ENCODE measurements at places on chromosomes 3 and 15. TPM values are rescaled to one million over a fixed set of nuclear protein-coding genes. Genes with fewer than 3 reads are reported as not detected.

The SLC12A1 gene
- not detected for total RNA-seq

- H3K27ac ChIP-seq = no peak overlapping the region
- H3K36me3 ChIP-seq = no peaks in the 10 kb centered on the region
Observed at GRCh38 chr3:107969525-107969924, 121.3 kb downstream of the CD47 start.

GRCh38 chr3:134938029-134938525 is 143.0 kb downstream of the EPHB1 start:
- DNase-seq = no peak
- no peak overlapping the region for H3K4me3 ChIP-seq
- no peaks in the 10 kb centered on the region for H3K4me1 ChIP-seq
- no peak overlapping the region for H3K27ac ChIP-seq
- H3K27me3 ChIP-seq = no peaks in the 10 kb centered on the region

The EIF1B gene
- 24.0 TPM for total RNA-seq

GRCh38 chr15:61621146-61621545 is 392.0 kb upstream of the RORA start:
- H3K4me3 ChIP-seq = no peak overlapping the region
- no peak overlapping the region for H3K27ac ChIP-seq
- H3K27me3 ChIP-seq = no peaks in the 10 kb centered on the region
- no peaks in the 10 kb centered on the region for H3K36me3 ChIP-seq

DNA sequence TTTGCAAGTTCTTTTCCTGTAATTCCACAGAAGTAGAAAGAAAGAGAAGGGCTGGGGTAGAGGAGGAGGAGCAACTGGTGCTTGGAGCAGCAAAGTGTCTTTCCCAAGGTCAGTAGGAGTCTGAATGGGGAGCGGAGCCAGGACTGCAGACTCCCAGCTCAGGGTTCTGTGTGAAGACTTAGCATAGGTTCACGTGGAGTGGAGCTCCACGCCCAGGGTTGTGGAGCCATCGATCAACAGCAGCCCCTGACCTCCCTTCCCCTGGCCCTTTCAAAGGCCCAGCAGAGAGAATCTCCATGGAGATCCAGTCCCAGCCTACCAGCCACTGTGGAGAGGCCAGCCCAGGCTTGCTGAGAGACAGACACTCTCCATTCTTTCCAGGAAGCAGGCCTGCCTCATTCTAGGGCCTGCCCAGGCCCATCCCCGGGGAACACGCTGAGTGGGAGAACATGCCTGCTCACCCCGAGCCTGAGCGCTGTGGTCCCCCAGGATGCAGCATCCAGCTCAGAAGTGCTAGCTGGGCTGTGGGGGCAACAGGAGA is 62.1 kb downstream of the CORO2B start:
- H3K4me3 ChIP-seq = no peak overlapping the region
- H3K36me3 ChIP-seq = no peaks in the 10 kb centered on the region
- H3K27ac ChIP-seq = no peak overlapping the region
- no peaks in the 10 kb centered on the region for H3K27me3 ChIP-seq
- DNase-seq = no peak

The SPINT1 gene
- 2.9 TPM for total RNA-seq

The FOXB1 gene
- total RNA-seq = not detected

DNA sequence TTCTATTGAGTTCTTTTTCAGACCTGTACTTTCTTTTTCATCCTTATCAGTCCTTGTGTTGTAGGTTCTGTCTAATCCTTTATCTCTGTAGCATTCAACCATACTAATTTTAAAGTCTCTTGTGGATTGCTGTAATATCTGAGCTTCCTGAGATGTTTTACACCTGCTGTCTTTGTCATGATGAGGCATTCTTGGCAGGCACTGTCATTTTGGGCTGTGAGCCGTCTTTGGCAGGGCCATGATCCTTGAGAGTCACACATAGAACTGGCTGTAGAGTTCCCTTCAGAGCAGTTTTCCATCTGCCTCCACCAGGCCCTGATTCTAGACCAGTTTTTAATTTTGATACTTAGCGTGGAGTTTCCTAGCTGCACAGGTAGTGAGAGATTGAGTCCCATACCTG is 6.7 kb downstream of the EFCC1 start:
- no peaks in the 10 kb centered on the region for H3K4me1 ChIP-seq
- no peak overlapping the region for H3K4me3 ChIP-seq
- H3K27me3 ChIP-seq = no peaks in the 10 kb centered on the region

The LDHAL6B gene
- not detected for total RNA-seq

The SLC51A gene
- not detected for total RNA-seq

The ZNF106 gene
- total RNA-seq = 54.5 TPM

- H3K4me3 ChIP-seq = no peak overlapping the region
- H3K4me1 ChIP-seq = no peaks in the 10 kb centered on the region
- no peak for DNase-seq
- no peaks in the 10 kb centered on the region for H3K36me3 ChIP-seq
Observed at GRCh38 chr3:22969276-22969675, 233.9 kb upstream of the UBE2E2 start.

DNA sequence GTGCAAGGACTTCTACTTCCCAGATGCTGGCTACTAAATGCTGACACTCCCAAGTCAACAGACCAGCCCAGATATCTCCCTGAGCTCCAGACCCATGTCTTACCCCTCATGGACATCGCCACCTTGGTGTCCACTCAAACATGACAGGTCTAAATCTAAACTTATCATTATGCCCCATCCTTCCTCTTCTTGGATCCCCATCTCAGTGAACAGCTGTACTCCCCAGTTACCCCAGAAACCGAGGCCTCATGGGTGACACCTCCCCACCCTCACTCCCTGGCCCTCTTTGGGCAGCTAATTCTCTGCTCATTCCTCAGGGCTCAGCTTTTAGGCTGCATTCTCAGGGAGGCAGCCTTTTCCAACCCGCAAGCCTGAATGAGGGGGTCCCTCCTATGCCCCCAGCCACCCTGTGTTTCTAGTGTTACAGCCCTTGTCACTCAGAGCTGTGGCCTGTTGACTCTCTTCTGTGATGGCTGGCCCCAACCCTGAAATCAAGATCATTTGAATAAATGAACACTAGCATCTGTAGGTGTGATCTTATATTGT is 5.4 kb downstream of the EHD4 start:
- H3K4me1 ChIP-seq = peaks cover 65% of the 10 kb centered on the region
- no peak for DNase-seq
- H3K36me3 ChIP-seq = no peaks in the 10 kb centered on the region
- H3K27ac ChIP-seq = peak overlapping the region; percentile 67
- H3K4me3 ChIP-seq = no peak overlapping the region
